ENCODE measurements at places on chromosomes 11 and 22.
A peak's percentile ranks its signal among the peaks of the same experiment; 100 is the strongest.

DNA sequence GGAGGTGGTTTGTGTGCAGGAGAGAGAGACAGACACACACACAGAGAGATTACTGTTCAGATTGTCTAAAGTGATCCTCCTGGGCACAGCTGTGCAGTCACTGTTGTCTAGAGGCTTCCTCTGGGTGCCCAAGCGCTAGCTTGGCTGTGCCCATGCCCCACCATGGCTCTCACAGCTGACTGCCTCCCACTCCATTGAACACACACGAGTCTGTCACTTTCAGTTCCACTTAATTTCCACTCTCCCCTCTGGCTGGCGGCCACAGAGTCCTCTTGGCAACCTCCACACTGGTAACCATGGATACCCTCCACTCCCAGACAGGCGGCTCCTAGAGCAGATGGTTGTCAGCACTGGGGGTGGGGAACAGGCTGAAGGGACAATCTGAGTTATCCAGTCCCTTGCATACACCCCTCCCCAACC, 29.1 kb downstream of the MAP6 start:
- peak; percentile 96 for DNase-seq

GRCh38 chr11:94649254-94649653, 82.1 kb downstream of the PIWIL4 start:
- no peak for DNase-seq

DNA sequence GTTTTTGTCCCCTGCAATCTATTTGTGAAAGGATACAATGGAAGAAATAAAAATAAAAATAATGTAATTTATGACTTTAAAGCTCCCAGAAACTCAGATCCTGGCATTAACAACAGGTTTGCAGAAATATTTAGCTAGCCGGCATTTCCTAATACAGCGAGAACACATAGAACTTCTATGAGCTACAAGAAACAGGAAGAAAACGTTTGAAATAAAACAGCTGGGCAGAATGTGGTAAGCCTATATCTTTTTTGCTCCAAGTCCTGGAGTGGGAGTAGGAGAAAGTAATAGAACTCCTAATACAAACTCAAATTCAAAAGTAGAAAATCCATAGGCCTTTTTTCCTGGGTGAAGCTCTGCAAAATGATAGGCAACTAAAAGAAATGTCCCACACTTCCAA, 29.6 kb upstream of the FIBIN start:
- no peak for DNase-seq

DNA sequence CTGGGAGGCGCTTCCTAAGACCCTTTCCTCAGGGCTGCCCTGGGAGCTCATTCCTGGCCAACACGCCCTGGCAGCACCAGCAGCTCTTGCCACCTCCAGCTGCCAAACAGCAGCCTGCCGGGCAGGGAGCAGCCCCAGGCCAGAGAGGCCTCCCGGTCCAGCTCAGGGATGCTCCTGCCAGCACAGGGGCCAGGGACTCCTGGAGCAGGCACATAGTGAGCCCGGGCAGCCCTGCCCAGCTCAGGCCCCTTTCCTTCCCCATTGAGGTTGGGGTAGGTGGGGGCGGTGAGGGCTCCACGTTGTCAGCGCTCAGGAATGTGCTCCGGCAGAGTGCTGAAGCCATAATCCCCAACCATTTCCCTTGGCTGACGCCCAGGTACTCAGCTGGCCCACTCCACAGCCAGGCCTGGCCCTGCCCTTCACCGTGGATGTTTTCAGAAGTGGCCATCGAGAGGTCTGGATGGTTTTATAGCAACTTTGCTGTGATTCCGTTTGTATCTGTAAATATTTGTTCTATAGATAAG, 7.6 kb downstream of the SLC39A13 start:
- peak; percentile 82 for DNase-seq

All from eye (tissue), 1 donor.